ENCODE measurements at places on chromosomes 1 and 21.

- no peak for DNase-seq
Observed at GRCh38 chr1:113811156-113811887, 954 bp downstream of the RSBN1 start.

GRCh38 chr1:26285366-26286063 is 5.6 kb downstream of the SH3BGRL3 start:
- DNase-seq, result no peak

DNA sequence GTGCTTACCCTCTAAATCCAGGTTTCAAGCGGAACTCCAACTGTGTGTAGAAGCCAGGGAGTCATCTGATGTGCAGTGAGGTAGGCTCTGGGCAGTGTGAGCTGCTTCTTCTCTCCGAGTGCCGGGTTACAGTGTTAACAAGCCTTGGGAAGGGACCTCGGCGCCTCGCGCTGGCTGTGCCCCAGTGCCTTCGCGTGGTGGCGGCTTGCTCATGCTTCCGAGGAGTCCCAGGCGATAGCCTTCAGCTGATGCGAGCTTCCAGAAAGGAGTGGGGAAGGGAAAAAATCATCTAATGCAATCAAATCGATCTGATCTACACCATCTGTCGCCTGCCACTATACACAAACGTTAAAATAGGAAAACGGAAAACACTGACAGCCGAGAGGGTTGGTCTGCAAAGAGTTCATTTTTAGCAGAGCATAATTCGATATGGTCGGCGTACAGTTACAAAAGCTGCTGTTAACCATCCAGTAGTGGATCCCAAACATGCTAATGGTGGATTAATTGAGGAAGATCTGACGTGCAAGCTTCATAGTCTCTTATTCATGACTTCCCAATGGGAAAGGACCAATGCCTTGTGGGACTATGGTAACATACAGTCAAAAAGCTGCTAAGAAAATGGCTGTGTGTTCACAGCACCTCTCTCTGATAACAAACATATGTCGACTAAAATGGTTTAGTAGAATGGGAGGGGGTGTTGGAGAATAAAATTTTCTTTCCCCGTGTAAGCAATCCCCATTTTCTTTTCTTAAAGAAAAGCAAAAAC is 128.7 kb upstream of the DPYD start:
- no peak for DNase-seq

DNA sequence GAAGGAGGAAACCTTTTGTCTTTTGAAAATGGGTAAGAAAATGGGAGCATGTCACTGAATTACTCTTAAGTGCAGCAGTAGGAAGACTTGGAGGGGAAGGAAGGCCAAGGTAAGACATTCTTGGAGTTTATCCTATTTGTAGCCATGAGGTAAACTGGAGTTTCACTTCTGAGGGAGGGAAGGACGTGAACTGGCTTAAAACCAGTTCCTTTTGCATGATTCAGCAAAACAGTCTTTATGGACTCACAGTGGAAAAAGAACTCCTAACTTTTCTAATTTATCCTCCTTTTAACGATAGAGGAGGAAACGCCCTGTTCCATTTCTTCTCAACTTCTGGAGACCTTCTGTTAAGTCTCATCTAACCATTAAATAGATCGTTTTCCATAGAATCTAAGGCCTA is 2.5 kb downstream of the PRDX6 start:
- no peak for DNase-seq

GRCh38 chr1:109876617-109877316 is 33.9 kb upstream of the CSF1 start:
- DNase-seq, result no peak

DNA sequence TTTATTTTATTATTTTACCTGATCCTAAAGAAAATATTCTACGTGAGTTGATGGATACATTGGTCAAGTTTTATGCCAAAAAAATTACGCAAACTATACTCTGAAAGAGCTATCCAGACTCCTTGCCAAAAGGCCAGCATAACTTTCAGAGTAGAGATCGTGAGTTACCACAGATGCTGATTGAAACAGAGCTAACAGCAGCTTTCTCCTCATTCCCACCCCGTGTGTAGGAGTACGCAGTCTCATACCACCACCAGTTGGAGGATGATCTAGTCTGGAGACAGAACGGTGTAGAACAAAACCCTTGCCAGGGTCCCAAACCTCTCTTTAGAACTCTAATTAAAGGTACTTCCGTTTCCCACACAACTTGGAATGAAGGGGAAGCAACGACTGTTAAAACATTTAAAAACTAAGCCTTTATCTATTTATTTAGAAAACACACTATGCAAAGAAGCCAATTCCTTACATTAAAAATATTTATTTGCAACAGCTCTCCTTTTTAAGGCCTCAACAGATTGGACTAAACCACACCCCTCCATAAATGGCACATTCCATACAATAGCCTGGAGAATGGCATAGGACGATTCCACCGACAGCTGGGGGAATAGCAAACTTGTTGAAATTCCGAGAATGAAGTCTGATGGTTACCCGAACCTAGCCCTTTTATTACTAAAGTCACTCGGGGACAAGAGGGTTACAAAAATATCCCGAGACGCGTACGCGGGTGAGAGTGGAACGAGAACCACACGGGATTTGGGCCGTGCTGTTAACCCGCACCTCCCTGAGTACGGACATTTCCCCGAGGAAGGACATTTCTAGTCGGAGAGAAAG is 1.4 kb downstream of the NUCKS1 start:
- no peak for DNase-seq

DNA sequence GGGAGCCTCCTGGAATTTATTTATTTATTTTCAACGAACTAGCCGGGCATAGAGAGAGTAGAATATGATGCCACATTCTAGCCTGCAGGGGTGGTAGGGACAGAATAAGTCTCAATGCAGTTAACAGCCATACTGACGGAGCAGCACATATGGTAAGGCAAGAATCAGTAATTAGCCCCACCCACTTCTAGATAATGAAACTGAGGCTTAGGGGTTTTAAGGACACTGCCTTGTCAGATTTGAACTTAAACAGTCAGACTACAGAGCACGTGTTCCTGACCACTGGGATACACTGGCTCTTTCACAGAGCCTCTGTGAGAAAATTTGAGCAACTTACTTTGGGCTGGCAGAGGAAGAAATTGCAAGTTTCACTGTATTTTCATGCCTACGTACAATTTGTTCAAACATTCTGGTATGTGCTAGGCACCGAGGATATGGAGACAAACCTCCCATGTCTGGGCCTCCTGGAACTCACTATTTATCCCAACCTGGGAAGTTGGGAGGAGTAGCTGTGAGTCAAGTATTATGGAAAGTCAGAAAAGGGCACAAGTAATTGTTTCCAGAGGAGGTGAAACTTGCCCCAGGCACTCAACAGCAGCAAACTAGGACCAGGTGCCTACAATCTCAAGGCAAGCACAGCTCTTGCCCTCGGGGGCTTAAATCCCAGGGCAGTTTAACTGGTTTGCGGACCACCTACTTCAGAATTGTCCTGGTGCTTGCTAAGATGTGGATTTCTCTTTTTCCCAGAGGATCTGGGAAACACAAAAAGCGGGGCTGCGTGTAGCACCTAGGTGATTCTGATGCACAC is 1.6 kb upstream of the CLIC4 start:
- no peak for DNase-seq

- no peak for DNase-seq
Observed at GRCh38 chr1:221911714-221912113, 169.8 kb upstream of the DUSP10 start.
